ENCODE measurements at places on chromosomes 11 and 22. TPM values are rescaled to one million over a fixed set of nuclear protein-coding genes. Genes with fewer than 3 reads are reported as not detected.

GRCh38 chr11:123286761-123287160, 91.7 kb upstream of the CLMP start:
- DNase-seq = no peak

DNA sequence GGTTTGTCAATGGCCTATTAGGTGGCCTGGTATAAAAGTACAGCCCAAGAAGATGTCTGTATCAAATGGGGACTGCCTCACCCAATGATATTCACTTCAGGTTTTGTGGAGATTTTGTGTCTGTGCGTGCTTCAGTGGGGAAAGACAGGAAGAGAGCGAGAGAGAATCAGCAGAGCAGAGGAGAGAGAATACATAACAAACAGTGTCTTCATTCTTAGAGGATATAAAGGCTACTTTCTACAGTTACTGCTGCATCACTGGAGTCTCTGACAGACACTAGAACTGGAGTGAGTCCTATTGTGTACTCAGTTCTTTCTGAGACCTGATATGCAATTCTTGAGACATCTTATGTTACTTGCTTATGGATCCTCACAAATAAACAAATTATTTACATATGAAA, 115.0 kb downstream of the CASP12 start:
- DNase-seq = no peak

Gene CTSW
- not detected for total RNA-seq

DNA sequence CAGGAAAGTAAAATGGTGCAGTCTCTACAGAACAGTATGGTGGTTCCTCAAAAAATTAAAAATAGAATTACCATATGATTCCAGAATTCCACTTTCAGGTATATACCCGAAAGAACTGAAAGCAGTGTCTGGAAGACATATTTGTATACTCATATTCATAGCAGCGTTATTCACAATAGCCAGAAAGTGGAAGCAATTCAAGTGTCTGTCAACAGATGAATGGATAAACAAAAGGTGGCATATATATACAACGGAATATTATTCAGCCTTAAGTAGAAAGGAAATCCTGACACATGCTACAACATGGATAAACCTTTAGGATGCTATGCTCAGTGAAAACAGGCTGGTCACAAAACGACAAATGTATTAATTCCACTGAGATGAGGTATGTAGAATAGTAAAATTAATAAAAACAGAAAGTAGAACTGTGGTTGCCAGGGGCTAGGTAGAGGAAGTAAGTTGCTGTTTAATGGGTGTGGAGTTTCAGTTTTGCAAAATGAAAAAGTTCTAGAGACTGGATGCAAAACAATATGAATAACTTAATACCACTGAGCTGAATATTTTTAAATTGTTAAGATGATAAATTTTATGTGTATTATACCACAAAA, 14.5 kb downstream of the SAA1 start:
- no peak for DNase-seq

DNA sequence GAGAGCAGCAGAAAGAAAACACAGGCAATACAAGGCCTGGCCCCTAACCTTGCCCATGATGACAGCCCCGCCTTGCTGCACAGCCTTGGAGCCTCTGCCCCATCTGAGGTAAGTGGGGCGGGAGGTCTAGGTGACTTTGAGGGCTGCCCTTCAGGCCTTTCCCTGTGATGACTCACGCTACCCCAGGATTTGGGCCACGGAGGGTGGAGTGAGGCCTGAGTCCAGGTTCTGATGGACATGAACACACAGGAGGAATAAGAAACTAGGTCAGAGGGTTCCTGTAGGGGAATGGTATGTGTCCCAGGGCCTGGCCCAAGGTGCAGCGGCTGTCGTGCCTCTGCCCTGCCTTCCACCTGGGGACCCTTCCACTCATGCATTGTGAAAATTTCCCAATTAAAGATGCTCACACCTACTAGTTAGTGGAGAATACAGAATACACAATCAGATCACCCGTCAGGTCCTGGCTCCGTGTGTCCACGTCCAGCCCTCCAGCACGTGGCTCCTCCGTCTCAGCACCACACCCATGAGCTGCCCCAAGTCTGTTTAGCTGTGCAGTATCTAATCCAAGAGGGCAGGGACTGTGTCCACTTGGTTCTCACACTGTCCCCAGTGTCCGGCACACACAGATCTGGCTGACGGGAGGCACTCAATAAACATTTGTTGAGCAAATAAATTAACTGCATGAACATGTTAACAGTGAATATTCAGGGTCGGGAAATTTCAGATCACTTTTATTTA, 111.0 kb downstream of the CHST1 start:
- DNase-seq = no peak

- no peak for DNase-seq
These were observed 19.9 kb upstream of the SCN3B start for GRCh38 chr11:123674297-123674696.
